Fibroblast of skin of right quadriceps (primary cell): ENCODE measurements at places on chromosomes 6 and 20.

- DNase-seq: no peak
These were observed 55.5 kb downstream of the PRDM1 start for GRCh38 chr6:106141441-106142237.

GRCh38 chr20:21166801-21167200 lies 40.9 kb downstream of the KIZ start:
- DNase-seq: no peak

GRCh38 chr6:15947436-15947835 lies 181.4 kb upstream of the MYLIP start:
- DNase-seq: no peak

DNA sequence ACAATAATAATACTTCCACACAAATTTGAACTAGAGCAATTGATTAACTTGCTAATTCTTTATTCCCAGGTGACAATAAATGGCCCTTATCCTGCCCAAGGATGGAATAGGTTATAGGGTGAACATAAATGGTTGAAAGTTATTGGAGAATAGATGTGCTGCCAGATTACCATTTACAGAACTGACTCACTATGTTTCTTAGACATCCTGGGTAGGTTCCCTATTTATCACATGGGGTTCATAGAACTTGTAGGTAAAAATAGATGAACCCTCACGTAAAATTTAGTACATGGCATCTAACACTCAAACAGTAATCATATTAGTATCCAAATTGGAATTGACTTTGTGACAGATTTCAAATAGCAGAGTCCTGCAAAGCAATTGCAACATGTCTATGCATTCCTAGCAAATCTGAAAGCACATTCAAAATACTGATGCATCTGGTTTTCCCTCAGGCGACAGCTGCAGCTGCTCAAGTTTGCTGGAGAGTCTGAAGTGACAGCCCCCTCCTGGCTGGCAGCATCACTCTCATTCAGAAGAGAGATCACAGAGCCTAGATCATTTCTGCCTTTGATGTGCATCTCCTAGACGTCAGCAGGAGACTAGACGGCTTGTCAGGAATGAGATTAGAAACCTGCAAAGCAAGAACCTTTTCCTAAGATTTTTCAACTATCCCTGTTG lies 80.2 kb upstream of the RNF217 start:
- peak; percentile 54 for DNase-seq

GRCh38 chr6:129111853-129112252 lies 228.9 kb downstream of the LAMA2 start:
- no peak for DNase-seq

- DNase-seq: no peak
These were observed 245.5 kb downstream of the TAF4 start for GRCh38 chr20:61819921-61820825.

GRCh38 chr20:24060851-24061590 lies 72.4 kb upstream of the GGTLC1 start:
- no peak for DNase-seq

GRCh38 chr20:53814060-53814459 lies 220.4 kb upstream of the ZNF217 start:
- no peak for DNase-seq

GRCh38 chr6:154815938-154816820 lies 83.0 kb downstream of the SCAF8 start:
- peak; percentile 74 for DNase-seq

DNA sequence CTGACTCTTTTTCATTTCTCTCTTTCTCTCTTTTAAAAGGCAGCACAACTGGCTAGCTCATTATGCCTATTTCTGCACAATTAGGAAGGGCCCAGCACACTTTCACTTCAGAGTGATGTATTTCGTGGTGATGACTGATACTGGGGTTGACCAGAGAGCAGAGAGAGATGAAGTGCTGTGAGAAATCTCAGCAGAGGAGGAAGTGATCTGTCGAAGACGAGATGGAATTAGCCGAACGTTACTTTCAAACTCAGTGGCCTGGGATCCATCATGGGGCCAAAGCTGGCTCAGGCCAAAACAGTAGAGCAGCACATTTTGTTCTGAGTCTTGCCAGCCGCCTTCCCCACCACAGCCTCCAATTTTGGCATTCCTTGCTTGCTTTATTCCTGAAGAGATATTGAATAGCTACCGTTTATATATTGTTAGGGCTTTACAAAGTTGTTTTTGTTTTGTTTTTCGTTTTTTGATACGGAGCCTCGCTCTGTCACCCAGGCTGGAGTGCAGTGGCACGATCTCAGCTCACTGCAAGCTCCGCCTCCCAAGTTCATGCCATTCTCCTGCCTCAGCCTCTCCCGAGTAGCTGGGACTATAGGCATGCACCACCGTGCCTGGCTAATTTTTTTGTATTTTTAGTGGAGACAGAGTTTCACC lies 213.2 kb upstream of the ECI2 start:
- DNase-seq: no peak

- DNase-seq: peak; percentile 88
These were observed 81.0 kb downstream of the GPX5 start for GRCh38 chr6:28606424-28607391.

- DNase-seq: no peak
These were observed 331.8 kb downstream of the GJA1 start for GRCh38 chr6:121767211-121767610.

DNA sequence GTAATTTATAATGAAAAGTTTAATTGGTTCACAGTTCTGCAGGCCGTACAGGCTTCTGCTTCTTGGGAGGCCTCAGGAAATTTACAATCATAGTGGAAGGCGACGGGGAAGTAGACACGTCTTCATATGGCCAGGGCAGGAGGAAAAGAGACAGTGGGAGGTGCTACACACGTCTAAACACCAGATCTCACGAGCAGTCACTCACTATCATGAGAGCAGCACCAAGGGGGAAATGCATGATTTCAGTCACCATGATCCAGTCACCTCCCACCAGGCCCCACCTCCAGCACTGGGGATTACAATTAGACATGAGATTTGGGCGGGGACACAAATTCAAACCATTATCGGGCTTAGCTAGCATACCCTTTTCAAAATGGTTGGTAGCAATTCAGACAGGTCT lies 41.2 kb downstream of the EIF2S2 start:
- DNase-seq: no peak
